Stomach (tissue), 19 donors: ENCODE measurements at places on chromosomes 3 and 15. TPM values are rescaled to one million over a fixed set of nuclear protein-coding genes. Genes with fewer than 3 reads are reported as not detected.

The MB21D2 gene
- 15.1 TPM for total RNA-seq

The SERPINI2 gene
- not detected for total RNA-seq

The XCR1 gene
- total RNA-seq, result not detected

The PPP1R14D gene
- total RNA-seq, result not detected

The SPINT1 gene
- 297 TPM for total RNA-seq

- DNase-seq, result peak; percentile 30
Measured at GRCh38 chr3:81778678-81779182, 17.3 kb upstream of the GBE1 start.

DNA sequence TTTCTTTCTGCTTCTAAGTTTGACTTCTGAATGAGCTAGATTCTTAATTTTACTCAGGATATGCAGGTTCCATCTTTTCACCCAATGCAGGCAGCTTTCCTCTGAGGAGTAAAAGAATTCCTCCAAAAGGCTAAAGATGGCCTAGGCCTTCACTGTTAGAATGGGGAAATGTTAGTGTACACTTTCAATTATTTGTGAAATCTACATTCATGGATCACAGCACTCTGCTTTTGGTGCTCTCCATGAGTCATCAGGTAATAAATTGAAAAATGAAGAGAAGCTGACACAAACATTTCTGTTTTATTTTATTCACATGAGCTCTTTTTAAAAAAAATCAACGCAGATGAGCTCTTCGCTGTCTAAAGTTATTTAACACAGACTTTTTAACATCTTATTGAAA is 502.5 kb upstream of the GOLIM4 start:
- no peak for DNase-seq

DNA sequence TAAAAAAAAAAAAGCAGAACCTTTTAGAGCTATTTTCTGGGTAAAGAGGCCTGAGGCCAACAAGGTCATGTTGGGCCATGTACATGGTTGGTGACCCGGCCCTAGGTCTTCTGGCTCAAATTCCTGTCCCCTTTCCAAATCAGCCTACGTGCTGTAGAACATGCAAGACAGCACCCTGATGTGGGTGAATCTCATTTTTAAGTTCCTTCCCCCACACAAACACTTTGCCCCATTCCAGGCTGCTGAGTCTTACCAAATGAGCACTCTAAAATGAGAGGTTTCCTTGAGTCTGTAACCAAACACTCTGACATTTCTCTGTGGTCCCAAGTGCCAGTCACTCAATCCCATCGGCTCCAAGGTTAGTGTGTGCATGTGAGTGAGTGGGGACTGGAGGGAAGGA is 9.4 kb downstream of the BCL6 start:
- no peak for DNase-seq

DNA sequence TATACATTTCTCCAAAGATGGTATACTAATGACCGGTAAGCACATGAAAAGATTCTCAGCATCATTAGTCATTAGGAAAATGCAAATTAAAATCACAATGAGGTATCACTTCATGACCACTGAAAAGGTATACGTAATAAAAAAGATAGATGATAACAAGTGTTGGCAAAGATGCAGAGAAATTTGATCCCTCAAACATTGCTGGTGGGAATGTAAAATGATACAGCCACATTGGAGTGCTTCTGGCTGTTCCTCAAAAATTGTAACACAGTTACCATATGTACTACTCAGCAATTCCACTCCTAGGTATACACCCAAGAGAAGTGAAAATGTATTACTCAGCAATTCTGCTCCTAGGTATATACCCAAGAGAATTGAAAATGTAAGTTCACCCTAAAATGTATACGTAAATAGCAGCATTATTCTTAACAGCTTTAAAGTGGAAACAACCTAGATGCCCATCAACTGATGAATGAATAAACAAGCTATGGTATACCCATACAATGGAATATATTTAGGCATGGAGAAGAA is 25.0 kb upstream of the KY start:
- no peak for DNase-seq

DNA sequence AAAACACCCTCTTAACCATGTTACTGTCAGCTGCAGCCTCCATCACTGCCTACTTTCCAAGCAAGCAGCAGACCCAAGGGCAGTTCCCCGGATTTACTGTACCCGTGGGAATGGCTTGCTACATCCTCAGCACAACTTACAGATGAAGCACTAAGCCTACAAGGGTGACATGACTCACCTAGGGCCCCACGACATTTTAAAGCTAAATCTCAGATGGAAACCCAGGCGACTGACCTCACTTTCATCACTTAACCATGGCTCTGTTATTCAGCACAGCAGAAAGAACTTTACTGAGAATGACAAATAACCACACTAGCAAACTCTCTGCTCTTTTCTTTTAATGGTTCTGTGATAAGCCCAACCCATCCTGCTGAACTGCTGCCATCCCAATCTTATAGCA is 65.6 kb downstream of the SUMF1 start:
- no peak for DNase-seq

DNA sequence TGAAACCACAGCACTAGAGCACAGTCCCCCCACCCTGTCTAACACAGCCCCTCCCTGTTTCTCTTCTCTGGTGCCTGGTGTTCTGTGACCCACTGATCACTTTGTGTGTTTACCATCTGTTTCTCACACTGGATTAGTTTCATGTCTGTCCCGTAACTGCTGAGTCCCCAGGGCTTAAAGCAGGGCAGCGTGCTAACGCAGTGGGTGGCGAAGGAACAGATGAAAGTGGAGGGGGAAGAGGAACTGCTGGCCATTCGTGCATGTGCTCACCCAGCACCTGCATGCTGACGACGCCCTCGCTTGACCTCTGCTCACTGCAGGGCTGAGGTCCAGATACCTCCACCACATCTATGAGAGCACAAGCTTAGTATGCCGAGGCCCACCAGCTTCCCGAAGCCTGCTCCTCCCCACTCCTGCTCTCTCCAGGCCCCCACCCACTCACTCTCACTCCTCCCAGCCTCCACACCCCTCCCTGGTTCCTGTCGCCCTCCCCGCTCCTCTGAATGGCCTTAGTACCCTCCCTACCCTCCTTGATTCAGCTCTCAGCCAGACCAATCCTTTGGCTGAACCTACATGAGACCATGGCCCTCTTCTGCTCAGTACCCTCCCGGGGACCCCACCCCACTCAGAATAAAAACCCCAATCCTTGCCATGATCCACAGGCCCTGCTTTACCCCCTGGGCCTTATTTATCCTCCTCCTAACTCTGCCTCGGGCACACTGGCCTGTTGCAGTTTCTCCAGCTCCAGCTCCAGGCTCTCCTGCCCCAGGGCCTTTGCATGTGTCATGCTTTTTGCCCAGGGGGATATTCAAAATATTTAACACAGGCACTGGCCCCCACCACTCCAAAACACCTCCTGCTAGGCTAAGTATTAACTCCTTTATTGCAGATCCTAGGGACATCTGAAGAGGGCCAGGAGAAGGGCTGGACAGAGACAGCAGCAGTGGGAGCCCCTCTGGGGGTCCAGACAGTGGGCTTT is 15.1 kb upstream of the IQSEC1 start:
- no peak for DNase-seq

DNA sequence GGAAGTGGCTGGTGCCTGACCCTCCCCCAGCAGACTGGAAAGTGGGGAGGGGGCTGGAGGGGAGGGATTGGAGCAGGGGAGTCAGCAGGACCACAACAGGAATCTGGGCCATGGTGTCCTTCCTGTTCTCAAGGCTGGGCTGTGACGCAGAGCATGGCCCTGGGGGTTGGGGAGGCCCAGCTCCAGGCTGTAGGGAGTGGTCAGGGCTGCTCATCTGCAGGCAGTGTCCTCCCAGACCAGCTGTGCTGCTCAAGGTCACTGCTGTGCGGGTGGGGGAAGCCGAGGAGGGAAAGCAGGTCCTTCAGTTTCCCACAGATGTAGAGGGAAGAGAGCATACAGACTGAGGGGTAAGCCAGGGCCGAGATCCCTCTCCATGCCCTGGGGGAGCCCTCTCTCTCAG is 40.7 kb downstream of the CYP11A1 start:
- peak; percentile 69 for DNase-seq

GRCh38 chr3:158882445-158882844 is 80.6 kb downstream of the MFSD1 start:
- no peak for DNase-seq

GRCh38 chr15:84634228-84634837 is 19.8 kb downstream of the WDR73 start:
- no peak for DNase-seq

GRCh38 chr3:111311126-111311525 is 230.9 kb upstream of the CD96 start:
- no peak for DNase-seq
